Putamen (tissue), 1 donor: ENCODE measurements at places on chromosomes 2 and 18.

DNA sequence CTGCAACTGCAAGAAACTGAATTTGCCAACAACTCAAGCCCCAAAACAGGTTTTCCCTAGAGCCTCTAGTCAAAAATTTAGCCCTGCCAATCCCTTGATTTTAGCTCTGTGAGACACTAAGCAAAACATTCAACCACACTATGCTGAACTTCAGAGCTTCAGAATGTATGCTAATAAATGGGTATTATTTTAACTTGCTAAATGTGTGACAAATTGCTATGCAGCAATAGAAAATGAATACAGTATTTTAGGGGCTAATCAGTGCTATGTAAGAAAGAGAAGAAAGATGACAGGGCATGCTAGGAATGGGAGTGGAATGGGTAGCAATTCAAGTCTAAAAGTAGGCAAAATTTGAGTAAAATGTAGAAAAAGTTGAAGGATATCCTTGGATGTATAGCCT, 223.9 kb upstream of the NOL4 start:
- DNase-seq, result no peak

DNA sequence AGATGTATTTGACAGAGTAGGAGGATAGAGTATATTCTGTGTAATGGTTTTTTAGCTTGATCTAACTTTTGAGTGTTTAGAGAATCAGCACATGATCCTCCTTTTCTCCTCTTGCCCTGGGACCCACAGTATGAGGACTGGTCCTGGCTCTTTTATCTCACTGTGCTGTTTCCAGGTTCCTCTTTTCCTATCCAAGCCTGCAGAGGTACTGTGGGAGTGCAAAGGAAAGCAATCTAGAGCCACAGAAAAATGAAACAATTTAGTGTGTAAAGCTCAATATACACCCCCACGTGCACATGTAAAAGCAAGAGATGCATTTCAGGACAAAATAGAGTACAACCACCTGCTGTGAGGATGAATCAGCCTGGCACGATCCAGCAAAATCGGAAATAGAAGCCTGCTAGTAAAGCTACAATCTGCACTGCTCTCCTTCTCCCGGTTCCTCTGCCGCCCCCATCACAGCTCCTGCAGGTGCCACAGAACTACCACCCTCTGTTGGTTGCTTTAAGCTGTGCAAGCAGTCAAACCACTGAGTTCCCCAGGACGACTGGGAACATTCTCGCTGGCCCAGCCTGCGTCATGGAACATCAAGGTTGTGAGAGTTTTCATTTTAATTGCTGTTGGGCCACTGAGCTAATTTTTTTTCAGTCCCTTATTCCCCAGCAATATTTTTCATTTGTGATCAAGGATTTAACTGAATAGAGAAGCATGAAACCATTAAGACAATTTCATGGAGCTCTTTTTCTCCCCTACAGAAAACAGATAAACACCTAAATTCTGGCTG, 47.8 kb upstream of the MAPRE3 start:
- DNase-seq, result peak; percentile 87

GRCh38 chr2:133541376-133541775, 26.9 kb downstream of the NCKAP5 start:
- DNase-seq, result no peak

- DNase-seq, result no peak
These were observed 239.6 kb downstream of the MREG start for GRCh38 chr2:215773728-215774127.

GRCh38 chr2:43038034-43038695, 188.2 kb downstream of the ZFP36L2 start:
- no peak for DNase-seq

DNA sequence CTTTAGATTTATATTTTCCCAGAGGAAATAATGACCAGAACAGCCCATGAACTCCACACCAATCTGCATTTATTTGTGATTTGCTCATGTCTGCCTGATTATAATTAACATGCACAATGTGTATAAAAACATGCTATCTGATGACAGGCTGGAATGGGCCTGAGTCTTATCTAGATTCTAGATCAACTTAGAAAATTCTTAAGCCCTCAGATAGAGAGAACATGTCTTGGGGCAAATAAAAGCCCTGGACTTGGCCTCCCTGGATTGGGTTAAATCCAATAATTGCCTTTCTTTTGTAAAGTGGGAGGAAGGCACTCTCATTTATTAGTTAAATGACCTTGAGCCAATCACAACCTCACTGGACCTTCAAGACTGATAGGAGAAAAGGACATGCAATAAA, 61.8 kb downstream of the EVA1A start:
- no peak for DNase-seq

DNA sequence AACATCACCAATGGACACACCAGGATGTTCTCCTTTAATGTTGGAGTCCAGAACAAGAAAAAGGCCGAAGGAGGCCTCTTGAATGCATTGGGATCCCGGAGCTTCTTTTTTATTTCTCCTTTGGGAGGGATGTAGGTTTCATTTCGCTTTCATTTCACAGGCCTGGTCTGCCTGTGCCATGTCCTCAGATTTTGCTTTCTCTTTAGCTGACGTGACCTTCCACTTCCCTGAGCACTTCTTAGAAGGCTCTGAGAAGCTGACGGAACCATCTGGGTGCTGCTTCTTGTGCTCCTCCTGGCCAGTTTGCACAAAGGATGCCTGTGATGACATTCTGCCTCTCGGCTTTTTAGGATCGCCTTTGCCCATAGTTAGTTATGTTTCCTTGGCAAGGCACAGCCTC, 15.1 kb upstream of the MBOAT2 start:
- no peak for DNase-seq

DNA sequence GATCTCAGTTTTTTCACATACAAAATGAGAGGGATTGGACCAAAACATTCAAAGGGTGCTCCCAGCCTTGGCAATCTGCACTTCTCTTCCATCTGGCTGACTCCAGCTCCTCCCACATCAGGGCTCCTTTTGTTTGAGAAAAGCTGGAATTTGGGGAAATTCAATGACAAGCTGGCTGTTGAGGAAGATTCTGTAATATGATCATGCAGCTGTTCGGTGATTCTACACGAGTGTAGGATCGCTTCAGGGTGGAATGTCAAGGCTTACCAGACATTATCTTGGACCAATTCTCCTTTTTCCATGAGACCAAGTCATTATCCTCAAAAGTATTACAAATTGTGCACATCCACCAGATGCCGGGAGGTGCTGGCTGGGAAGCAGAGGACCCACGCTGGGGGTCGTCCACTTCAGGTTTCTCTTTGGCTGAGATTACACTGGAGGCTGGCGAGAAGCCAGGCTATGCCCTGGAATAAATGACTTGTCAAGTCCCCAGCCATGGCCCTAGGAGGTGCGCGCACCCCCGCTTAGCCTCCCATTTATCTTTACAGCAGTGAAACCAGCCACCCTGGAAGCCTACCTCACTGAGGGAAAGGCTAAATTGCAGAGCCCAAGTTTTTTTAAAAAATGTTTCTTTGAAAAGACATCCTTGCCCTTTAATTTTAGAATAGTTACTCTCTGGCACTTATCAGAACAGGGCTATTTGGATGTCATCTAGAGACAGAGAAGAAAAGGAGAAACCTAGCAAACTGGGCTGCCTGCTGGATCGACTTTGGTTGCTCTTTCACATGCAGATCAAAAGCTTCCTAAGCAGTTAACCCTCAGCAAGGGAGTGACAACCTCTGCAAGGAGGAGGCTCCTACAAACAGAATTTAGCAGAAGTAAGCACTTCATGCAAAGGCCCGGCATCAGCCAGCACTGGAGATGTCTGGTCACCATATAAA, 42.5 kb upstream of the LCLAT1 start:
- DNase-seq, result no peak

GRCh38 chr18:8455661-8456614, 153.3 kb upstream of the RAB12 start:
- DNase-seq, result no peak

- DNase-seq, result no peak
These were observed 983.2 kb upstream of the CDH2 start for GRCh38 chr18:29160170-29160569.

DNA sequence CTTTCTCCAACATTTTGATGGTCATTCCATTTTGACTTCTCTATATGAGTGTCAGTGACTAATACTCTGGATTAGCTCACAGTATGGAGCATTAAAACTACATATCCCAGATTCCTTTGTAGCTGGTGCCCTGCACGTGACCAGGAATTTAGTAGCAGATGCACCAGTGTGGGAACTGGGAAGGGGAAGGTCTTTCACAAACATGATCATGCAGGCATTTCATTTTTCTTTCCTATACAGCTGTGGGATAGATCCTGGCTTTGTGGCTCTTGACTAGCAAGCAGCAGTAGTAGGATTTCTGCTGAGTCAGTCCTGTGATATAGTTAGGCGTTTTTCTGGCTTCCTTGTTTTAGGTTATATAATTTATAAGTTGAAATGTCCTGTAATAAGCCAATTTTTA, 971.0 kb upstream of the CDH2 start:
- no peak for DNase-seq

GRCh38 chr18:67980241-67980640, 463.7 kb upstream of the DSEL start:
- no peak for DNase-seq

DNA sequence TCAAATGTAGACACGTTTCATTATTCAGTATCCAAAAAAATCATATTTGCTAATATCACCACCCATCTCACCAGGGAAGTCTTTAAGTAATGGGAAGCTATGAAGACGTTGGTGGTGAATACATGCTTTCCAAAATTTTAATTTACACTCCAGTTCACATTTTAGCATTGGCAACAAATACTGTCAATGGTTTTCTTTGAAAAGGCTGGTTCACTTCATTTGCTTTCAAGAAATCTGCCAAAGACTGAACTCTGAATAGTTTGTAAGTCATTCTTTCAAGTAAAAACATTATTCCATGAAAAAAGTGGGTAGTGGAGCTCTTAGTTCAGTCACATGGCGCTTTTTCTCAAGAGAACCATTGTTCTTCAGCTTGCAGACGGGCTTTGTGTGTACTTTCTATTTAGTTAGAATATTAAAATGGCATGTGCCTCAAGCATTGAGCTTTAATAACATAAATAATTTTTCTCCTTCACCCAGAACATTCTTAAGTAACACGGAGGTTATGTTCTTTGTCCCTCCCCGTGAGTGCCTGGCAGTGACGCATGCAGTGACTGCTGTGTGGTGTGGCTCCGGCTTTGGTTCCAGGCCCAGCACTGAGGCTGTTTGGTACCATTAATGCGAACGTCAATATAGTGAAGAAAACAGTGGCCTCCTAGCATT, 300.0 kb upstream of the HDAC4 start:
- peak; percentile 61 for DNase-seq

- DNase-seq, result no peak
These were observed 13.5 kb downstream of the NDUFV2 start for GRCh38 chr18:9115984-9116383.

DNA sequence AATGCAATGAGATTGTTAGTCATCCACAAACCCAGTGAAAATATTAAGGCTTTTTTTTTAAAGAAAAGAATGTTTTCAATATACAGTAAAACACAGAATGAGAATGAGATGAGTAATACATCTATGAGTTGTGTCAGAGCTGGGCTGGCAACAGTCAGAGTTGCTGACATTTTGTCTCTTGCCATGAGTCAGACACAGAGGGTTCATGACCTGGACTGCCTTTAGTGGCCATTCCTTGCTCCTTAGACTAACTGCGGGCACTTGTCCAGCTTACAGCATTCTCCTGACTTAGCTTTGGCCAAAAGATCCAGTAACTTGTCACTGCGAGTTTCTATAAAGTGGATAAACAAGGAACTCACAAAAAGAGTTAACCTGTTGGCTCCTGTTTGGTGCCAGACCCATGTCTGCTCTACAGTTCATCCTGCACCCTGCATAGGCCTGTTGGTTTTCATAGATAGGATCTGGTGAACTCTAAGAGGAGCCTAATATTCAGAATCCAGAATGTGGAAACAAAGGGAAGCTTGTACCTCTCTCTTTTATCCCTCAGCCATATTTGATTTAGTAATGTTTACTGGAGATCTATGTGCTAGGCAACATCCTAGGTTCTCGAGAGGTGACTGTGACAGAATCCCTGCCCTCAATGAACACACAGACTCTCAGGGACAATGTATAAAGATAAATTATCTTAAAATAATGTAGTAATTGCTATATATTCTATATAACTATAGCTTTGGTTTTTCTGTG, 391.5 kb upstream of the VWC2L start:
- no peak for DNase-seq

- DNase-seq, result no peak
These were observed 323.3 kb upstream of the ZNF521 start for GRCh38 chr18:25675123-25675850.

DNA sequence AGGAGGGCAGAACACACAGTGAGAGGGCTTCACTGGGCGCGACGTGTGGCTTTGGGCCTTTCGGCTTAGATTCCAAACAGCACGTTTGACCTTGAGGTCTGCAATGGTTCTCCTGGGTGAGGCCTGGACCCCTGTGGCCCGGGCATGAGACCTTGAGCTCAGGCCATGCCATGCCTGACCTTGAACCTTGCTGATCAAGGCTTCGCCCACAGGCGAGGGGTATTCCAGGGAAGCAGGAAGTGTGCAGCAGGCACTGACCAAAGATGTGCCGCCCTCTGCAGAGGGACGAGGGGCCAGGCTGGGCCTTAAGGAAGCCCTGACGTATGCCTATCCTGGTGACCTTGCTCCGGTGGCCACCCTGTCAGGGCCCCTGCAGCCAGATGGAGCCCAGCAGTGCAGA, 178.3 kb upstream of the HDAC4 start:
- no peak for DNase-seq

GRCh38 chr2:216911886-216912285, 52.0 kb upstream of the TNP1 start:
- no peak for DNase-seq

GRCh38 chr2:19700861-19701585, 200.8 kb downstream of the TTC32 start:
- DNase-seq, result no peak

DNA sequence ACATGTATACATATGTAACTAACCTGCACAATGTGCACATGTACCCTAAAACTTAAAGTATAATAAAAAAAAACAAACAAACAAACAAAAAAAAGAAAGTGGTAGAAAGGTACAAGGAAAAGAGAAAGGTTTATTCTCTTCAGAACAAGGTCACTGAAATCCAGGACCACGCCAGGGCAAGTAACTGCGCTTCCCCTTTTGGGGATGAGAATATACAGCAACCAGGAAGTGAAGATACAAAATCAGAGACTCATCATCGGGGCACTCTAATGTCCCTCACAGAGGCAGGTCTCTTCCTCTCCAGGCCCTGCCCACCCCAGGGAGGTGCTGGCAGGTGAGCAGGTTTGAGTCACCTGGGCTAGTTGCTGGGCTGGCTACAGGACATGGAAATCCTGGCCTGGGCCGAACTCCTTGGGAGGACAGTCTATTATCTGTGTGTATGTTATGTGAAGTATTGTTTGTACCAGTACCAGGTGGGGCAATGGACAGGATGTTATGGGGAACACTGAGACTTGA, 100.4 kb upstream of the GPR45 start:
- no peak for DNase-seq
